Right cardiac atrium (tissue), 5 donors: ENCODE measurements at places on chromosomes 13 and 19. TPM values are rescaled to one million over a fixed set of nuclear protein-coding genes. Genes with fewer than 3 reads are reported as not detected.

Gene FAM98C
- 10.3 TPM for polyA plus RNA-seq

Gene FBN3
- polyA plus RNA-seq: not detected

Gene ZNF560
- not detected for polyA plus RNA-seq

Gene KLK7
- not detected for polyA plus RNA-seq

Gene DHDH
- not detected for polyA plus RNA-seq

Gene GARIN5A
- 3.0 TPM for polyA plus RNA-seq
